Activated CD8-positive, alpha-beta T cell treated with anti-CD3 and anti-CD28 coated beads, Interleukin-2, amount 10 ng/mL, durations not matched to agents 7 days and 5 days (primary cell): ENCODE measurements at places on chromosomes 7 and 10. TPM values are rescaled to one million over a fixed set of nuclear protein-coding genes. Genes with fewer than 3 reads are reported as not detected.

DNA sequence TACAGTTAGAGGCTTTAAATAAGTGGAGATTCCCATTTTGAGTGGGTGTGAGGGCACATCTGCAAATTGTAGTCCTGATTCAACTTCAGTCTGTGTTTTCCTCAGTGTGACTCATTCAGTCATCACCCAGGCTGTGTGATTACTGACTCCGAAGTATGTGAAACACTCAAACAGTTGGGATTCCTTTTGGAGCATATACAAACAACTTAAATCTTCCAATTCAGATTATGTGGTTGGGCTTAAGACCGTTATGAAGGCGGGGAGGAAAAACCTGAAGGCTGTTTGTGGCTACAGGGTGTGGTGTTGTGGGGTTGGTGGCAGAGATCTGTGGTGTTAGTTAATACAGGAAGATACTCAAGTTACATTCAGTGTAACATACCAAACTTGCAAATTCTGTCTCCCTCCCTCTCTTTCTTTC lies 259.7 kb upstream of the FERD3L start:
- H3K27me3 ChIP-seq, result no peaks in the 10 kb centered on the region
- DNase-seq, result no peak
- H3K36me3 ChIP-seq, result no peaks in the 10 kb centered on the region
- H3K4me1 ChIP-seq, result peaks cover 5% of the 10 kb centered on the region

Gene OR2A12
- not detected for total RNA-seq

Gene GRID2IP
- not detected for total RNA-seq

GRCh38 chr10:90462749-90463470 lies 394.9 kb downstream of the HTR7 start:
- no peak overlapping the region for H3K27ac ChIP-seq
- DNase-seq, result no peak
- no peaks in the 10 kb centered on the region for H3K27me3 ChIP-seq
- H3K4me3 ChIP-seq, result no peak overlapping the region
- no peaks in the 10 kb centered on the region for H3K4me1 ChIP-seq
- no peaks in the 10 kb centered on the region for H3K36me3 ChIP-seq

DNA sequence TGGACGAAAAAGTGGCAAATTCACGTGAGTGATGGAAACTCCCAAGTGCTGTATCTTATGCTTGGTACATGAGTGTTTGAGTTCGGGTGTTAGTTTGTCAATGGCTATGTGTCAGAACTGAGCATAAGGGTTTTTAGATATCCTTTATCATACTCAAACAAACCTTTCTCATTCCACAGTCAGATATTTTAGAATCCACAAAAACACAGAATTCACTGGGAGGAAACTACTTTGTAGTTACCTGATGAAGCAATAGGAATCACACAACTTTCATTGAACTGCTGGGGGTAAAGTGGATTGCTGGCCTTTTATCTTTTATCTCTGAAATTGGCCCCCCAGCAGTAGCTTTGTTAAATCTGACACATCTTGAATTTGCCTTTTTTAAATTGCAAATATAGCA lies 64.0 kb downstream of the DKK1 start:
- no peak overlapping the region for H3K4me3 ChIP-seq
- DNase-seq, result no peak
- no peak overlapping the region for H3K27ac ChIP-seq
- no peaks in the 10 kb centered on the region for H3K4me1 ChIP-seq

Gene DRGX
- not detected for total RNA-seq
